ENCODE measurements at places on chromosomes 3 and 15.
A peak's percentile ranks its signal among the peaks of the same experiment; 100 is the strongest.

DNA sequence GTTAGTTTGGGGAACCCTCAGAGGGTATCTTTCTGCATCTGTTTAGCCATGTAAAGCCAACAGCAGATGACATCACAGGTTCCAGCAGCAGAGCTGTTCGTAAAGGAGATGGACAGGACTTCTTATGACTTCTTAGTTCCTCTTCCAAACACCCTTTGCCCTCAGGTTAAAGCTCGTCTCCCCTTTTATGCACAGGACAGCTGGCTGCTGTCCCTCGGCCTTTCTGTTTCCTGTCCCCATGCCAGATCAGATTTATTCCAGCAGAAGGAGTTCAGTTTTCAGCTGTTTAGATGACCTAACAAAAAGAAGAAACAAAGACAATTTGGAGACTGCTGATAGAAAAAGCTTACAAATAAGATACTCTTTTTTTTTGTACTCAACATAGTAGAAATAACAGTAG lies 45.1 kb downstream of the SEC22A start:
- DNase-seq = no peak

DNA sequence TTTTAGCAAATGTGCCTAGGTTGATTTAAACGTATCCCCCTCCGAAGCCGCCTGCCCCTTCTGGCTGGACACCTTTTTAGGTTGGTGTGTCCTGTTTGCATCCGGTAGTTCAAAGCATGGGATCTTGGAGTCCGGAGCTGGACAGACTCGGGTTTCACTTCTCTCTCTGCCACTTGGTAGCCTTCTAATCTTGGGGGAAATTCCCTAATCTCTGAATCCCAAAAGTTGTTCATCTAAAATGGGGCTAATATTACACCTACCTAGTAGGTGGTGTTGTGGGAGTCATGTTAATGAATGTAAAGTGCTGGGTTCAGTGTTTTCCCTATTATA lies 760 bp downstream of the FANCI start:
- DNase-seq = no peak

DNA sequence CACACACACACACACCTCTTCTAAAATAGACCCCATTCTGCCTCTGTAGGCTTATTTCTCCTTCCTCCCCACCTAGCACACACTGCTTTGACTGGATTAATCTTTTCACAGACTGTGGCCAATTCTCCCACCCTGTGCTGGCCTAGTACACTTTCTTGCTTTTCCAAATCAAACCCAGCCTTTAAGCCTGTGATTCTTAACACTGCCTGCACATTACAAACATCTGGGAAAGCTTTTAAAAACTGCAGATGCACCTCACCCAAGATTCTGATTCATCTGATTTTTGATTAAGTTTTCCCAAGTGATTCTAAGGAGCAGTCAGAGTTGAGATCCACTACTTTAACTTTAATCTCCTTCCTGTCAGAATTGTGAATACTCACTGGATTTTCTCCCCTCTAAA lies 12.8 kb downstream of the CSNK1G1 start:
- no peak for DNase-seq

GRCh38 chr3:129611812-129612533 lies 5.5 kb upstream of the PLXND1 start:
- no peak for DNase-seq

DNA sequence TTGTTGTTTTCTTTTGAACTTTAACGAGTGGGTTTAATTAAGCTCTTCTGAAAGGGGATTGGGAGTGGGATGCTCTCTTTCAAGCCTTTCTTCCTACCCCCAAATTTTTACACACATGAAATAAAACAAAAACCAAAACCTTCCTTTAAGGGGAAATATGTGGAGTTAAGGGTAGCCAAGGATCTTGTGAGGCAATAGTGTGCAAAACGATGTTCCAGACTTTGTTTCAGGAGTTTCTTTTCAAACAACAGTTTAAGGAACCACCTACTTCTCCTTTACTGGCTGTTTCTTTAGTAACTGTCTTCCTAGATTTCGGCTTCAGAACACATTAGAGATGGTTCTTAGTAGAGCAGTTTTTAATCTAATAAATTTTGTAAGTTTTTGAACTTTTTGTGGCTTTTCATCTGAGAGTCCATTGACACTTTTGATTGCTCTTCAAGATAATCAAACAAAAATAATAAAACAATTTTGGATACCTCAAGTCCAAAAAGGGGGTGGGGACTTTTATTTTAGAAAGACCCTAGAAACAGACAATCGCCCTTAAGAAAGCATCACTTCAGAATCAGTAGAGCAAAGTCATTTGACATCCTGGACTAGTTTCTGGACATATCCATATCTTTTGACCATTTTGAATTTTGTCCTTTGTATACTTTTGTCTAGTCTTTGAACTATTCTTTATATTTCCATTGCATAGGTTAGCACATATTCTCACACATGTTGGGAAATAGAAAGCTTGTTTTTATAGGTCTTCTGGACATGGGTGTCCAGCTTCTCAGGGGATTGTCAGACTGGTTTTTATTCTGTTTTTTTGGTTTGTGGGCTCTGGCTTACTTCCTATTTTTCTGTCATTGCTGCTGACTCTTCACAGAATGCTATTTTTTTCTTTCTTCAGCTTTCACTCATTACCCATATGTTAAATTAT lies 6.0 kb downstream of the DIPK2A start:
- DNase-seq = no peak

DNA sequence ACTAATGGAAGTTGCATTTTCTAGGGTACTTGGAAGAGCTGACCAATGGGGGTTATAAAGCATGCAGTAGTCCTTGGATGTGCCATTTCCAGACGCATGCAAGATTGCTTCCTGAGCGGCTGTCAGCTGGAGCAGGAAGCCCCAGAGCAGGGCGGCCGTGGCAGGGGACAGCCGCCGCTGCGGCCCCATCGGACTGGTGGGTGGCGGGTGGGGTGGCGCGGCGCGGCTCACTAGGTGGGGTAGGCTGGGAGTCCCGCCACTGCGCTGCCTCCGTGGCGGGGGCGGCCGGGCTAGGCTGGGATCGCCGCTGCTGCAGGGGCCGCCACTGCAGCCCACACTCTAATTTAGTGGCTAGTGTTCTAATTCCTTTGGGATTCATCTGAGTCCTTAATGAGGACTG lies 56.5 kb upstream of the FGF7 start:
- DNase-seq = no peak

GRCh38 chr15:74598126-74598842 lies 17.4 kb upstream of the CLK3 start:
- peak; percentile 82 for DNase-seq

DNA sequence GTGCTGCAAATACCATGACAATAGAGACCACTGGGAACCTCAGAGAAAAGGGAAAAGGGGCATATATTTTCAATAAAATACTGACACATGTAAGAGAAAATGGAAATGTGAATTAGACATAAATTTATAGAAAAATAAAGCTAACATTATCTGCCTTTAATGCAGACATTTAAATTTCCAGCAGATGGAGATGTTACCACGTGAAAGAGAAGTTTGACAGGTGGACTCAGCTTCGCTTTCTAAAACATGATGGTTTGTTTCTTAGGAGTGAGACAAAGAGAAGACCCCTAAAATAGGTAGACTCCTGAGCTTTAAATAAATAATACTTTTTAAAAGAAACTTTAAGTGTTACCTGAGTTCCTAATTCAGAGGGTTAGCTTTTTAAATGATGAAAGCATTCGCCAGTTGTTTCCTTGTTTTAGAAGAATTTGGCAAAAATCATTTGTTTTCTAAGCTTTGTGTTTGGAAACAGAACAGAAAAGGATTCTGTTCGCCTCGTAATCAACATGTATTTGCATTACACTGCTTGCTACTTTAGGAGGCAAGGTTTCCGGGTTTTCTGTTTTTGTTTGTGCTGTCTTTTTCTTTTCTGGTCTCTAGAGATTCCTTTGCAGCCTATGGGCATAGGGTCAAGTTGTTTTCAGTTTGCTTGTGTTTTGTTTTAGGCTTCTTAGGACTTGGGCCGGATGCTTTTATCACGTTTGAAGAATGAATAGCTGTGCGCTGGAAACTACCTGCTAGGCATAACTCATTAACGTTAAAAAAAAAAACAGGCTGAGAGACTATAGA lies 271.4 kb downstream of the THSD4 start:
- DNase-seq = no peak

DNA sequence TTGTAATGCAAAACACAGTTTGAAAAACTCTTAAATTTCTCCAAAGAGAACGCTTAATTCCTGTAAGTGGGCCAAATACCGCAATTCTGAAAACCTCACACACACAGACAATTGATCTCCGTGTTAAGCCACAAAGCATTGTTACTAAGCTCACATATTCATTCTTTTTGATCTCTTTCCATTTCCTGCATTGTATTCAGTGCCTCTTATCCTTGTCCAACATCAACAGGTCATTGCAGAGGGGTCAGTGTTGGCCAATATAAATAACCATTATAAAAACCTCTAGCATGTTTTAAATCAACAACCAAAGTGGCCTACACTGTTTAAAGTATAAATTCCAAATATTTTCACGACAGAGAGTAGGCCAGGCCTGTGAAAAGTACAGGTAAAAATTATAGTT lies 171.1 kb downstream of the PDZRN3 start:
- DNase-seq = no peak

- DNase-seq = no peak
Observed at GRCh38 chr3:150811984-150812383, 49.0 kb upstream of the SIAH2 start.

- no peak for DNase-seq
Observed at GRCh38 chr3:197305854-197306253, 7.4 kb upstream of the DLG1 start.

DNA sequence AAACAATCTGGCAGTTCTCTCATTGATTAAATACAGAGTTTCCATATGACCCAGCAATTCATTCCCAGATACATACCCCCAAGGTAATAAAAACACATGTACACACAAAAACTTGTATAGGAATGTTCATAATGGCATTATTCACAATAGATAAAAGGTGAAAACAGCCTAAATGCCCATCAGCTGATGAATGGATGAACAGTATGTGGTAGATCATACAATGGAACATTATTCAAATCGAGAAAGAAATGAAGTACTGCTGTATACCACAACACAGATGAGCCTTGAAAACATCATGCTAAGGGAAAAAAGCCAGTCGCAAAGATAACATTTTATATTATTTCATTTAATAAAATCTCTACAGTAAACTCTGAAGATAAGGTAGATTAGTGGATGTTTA lies 71.2 kb downstream of the SLTM start:
- no peak for DNase-seq

DNA sequence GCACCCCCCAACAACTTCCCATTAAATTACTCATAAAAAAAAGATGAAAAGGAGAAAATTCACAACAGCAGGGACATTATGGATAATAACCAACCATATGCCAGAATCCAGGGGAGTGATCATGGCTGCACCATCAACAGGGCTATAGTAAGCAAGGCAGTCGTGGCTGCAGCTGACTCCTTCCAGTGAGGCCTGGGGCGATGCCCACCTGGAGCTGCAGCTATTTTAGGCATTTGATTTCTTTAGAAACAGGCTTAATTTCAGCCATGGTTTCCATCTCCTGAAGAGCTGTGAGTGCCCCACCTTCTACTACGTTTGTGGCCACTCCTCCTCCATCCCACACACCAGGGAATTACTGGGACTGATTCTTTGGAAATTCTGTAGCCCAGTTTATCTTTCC lies 84.0 kb downstream of the MINAR1 start:
- no peak for DNase-seq

DNA sequence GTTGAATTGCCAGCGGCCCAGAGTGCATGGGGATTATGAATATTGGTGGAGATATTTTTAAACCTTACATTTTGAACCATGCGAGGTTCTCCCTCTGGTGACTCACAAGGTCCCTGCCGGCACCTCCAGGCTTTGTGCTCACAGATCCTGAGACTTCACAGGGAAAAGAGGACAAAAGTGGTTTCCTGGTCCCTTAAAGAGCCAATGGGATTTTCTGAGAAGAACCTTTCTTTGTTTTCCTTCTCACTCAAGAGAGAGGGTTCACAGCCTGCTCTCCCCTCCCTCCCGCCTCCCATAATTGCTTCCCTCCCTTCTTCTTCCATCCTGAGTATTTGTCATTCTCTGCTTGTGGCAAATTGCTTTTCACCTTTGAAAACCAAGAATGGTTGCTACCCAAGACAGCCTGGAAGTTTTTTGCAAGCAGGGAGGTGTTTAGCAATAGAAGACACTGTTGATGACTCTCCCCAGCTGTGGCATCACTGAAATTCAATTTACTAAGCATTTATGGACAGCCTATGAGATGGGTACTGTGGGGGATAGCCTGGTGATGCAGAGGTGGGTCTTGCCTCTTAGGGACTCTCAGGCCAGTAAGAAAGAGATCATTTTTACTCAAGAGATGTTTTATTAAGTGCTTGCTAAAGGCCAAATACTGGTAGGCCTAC lies 76.6 kb downstream of the CPN2 start:
- DNase-seq = no peak

DNA sequence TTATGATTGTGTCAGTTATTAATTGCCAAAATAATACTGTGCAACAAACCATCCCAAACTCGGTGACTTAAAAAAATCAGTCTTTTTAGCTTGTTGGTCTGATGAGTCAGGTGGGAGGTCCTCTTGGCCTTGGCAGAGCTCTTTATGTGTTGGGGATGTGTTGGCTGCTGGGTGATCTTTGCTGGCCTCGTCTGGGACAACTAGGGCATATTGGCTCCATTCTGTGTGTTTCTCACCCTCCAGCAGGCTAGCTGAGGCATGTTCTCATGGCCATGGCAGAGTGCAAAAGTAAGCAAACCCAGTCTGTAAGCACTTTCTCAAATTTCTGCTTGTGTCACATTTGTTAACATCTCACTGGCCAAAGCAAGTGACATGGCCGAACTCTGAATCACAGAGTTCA lies 251.6 kb downstream of the RPLP1 start:
- no peak for DNase-seq

GRCh38 chr15:62624547-62625378 lies 417.8 kb upstream of the TPM1 start:
- no peak for DNase-seq

- no peak for DNase-seq
Observed at GRCh38 chr3:23580096-23580713, 225.6 kb upstream of the UBE2E1 start.

DNA sequence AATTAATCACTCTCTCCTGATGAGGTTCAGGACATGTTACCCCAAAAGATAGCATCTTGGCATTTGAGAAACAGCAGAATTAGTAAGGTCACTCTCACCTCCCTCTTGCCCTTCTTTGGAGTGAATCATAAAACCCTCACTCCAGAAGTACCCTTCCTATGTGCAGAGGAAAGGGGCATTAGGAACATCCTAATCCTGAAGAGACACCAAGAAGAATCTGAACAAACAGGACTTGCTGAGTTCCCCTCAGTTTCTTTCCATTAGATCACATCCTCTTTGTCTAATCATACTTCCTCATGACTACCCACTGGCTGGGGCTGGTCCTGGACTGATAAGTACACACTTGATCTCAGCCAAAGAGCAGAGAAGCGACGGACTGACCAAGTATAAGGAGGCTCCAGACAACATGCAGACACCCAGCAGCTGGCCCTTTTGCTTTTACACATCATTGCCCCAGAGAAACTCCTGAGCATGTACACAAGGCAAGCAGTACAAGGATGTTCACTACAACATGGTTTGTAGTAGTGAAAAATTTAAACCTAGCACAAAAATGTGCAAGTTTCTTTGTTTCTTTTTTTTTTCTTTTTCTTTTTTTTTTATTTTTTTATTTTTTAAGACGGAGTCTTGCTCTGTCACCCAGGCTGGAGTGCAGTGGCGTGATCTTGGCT lies 15.0 kb upstream of the TM6SF1 start:
- no peak for DNase-seq

GRCh38 chr3:108208831-108209230 lies 13.4 kb downstream of the IFT57 start:
- DNase-seq = no peak

Measured in activated gamma-delta T cell treated with anti-CD3 and anti-CD28 coated beads, Interleukin-2, amount 50 U/mL, for 16 hours (primary cell).